ENCODE measurements at places on chromosomes 12 and 14. TPM values are rescaled to one million over a fixed set of nuclear protein-coding genes. Genes with fewer than 3 reads are reported as not detected.
A peak's percentile ranks its signal among the peaks of the same experiment; 100 is the strongest.

Gene KCNA5
- 0.44 TPM for total RNA-seq

GRCh38 chr12:1738446-1738845, 47.6 kb downstream of the ADIPOR2 start:
- H3K4me3 ChIP-seq = no peak overlapping the region
- H3K27ac ChIP-seq = no peak overlapping the region
- no peaks in the 10 kb centered on the region for H3K4me1 ChIP-seq
- no peak for DNase-seq
- H3K36me3 ChIP-seq = no peaks in the 10 kb centered on the region

Gene CPM
- total RNA-seq = 63.4 TPM

DNA sequence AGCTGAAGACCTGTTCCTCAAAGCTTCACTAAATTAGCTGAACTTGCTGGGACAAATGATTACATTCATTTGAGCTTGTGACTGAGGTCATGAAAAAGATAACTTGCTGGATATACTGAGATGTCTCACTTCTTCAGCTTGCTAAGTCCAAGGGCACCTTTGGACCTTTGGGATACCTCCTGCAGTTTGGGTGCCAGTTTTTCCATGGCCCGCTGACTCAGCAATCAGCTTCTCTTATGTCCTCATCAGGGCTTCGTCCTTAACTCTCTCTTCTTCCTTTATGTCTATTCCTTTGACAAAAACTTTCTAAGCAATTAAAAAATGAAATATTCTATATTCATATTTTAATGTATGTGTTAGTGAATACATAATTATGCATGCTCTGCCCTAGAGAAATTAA, 45.6 kb downstream of the OVCH1 start:
- H3K4me1 ChIP-seq = no peaks in the 10 kb centered on the region
- no peak overlapping the region for H3K4me3 ChIP-seq
- H3K27ac ChIP-seq = no peak overlapping the region

Gene HRK
- total RNA-seq = 0.15 TPM

DNA sequence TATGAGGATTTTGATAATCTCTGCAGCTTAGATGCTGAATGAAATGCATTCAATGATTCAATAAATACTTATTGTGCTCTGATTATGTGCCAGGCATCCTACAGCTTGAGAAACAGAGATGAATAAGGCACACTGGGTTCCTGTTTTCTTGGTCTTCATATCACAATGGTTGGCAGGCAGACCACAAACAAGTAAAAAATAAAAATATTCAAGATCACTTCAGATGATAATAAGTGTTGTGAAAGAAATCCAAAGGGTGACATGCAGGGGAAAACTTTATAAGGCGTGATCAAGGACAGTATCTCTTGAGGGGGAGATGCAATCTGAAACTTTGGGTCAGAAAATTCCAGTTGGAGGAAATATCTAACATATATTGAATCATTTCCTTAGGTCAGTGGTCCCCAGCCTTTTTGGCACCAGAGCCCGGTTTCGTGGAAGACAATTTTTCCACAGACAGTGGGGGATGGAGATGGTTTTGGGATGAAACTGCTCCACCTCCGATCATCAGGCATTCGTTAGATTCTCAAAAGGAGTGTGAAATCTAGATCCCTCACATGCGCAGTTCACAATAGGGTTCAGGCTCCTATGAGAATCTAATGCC, 73.7 kb upstream of the RAP1B start:
- H3K27ac ChIP-seq = no peak overlapping the region
- no peak overlapping the region for H3K4me3 ChIP-seq
- H3K4me1 ChIP-seq = no peaks in the 10 kb centered on the region
- no peaks in the 10 kb centered on the region for H3K27me3 ChIP-seq

GRCh38 chr12:123041811-123042655, 61.6 kb downstream of the ARL6IP4 start:
- no peaks in the 10 kb centered on the region for H3K36me3 ChIP-seq
- no peaks in the 10 kb centered on the region for H3K4me1 ChIP-seq
- no peaks in the 10 kb centered on the region for H3K27me3 ChIP-seq
- no peak for DNase-seq
- no peak overlapping the region for H3K27ac ChIP-seq
- no peak overlapping the region for H3K4me3 ChIP-seq

DNA sequence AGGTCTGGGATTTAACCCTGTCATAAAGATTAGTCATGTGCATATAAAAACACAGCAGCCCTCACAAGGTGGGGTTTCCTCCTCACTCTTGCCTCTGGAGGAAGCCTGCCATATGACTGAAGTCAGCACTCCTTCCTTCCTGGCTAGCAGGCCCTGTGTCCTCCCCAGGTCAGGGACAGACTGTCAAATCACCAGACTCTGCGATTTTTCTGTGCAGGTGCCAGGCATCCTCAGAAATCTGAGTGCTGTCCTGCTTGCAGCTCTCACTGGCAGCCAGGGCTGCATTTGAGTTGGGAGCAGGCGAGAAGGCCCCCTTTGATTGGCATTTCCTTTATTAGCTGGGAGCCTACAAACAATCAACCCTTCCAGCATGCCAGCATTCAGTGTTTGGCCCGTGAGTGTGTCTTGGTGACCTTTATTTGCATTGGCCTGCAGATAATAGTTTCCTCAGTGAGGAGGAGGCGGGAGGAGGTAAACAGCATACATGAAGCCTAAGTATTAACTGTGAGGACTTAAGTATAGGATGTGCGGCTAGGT, 183.8 kb upstream of the ARHGAP5 start:
- H3K27me3 ChIP-seq = no peaks in the 10 kb centered on the region
- DNase-seq = no peak
- H3K4me3 ChIP-seq = no peak overlapping the region
- no peaks in the 10 kb centered on the region for H3K36me3 ChIP-seq
- no peaks in the 10 kb centered on the region for H3K4me1 ChIP-seq

- peak overlapping the region; percentile 6 for H3K27ac ChIP-seq
- no peak for DNase-seq
- peaks cover under 1% of the 10 kb centered on the region for H3K4me1 ChIP-seq
- H3K27me3 ChIP-seq = no peaks in the 10 kb centered on the region
- H3K36me3 ChIP-seq = no peaks in the 10 kb centered on the region
- no peak overlapping the region for H3K4me3 ChIP-seq
Measured at GRCh38 chr12:62730649-62731048, 204.3 kb downstream of the PPM1H start.

DNA sequence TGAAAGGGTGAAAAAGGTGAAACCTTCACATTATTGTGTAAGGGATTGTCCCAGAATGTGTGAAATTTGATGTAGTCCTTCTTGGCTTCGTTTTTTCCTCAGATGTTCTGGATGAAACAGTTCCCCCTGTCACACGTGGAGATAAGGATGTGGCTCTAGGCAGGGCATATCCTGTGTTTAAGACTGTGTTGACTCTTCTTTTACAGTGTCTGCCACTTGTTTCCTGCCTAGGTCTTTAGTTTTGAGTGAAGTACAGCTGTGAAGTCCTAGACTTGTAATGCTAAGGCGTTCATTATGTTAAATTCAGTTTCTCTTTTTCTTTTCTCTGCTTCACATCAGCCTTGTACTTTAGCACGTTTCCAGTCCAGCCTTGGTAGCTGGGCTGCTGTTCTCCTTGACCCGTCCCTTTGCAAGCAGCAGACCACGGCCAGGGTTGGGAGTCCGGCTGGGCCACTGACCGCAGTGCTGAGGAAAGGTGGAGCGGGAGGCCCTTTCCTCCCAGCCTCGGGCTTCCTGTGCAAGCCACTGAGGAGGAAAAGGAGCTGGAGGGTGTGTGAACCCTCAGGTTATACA, 59.1 kb downstream of the RASSF3 start:
- peak overlapping the region; percentile 13 for H3K27ac ChIP-seq
- no peaks in the 10 kb centered on the region for H3K36me3 ChIP-seq
- no peaks in the 10 kb centered on the region for H3K4me1 ChIP-seq
- no peaks in the 10 kb centered on the region for H3K27me3 ChIP-seq
- DNase-seq = no peak

GRCh38 chr14:36087411-36087810, 89.1 kb downstream of the PTCSC3 start:
- H3K27me3 ChIP-seq = no peaks in the 10 kb centered on the region
- H3K36me3 ChIP-seq = no peaks in the 10 kb centered on the region
- H3K4me3 ChIP-seq = no peak overlapping the region

DNA sequence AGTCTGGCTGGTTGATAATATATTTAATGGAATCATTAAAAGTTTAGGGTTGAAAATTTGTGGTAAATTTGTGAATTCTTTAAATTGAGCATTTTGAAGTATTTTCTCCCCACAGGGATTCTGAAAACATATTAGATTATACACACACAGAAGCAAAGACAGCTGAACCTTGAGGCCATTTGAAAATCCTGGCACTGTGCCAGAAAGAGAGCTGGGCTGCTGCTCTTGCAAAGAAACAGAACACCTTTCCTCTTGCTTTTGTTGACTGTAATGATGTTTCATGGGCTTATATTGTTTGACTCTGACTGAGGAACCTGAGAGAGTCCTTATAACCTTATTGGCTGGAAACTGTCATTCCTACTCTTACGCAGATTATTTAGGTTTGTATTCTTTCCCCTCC, 4.8 kb downstream of the RNF34 start:
- H3K27me3 ChIP-seq = no peaks in the 10 kb centered on the region
- no peaks in the 10 kb centered on the region for H3K36me3 ChIP-seq
- H3K27ac ChIP-seq = no peak overlapping the region
- no peaks in the 10 kb centered on the region for H3K4me1 ChIP-seq

GRCh38 chr12:115060477-115061168, 376.6 kb upstream of the TBX3 start:
- DNase-seq = no peak
- H3K27me3 ChIP-seq = no peaks in the 10 kb centered on the region
- no peak overlapping the region for H3K4me3 ChIP-seq
- no peak overlapping the region for H3K27ac ChIP-seq
- no peaks in the 10 kb centered on the region for H3K36me3 ChIP-seq

GRCh38 chr12:122067966-122068365, 10.6 kb upstream of the MLXIP start:
- H3K36me3 ChIP-seq = no peaks in the 10 kb centered on the region
- H3K27me3 ChIP-seq = no peaks in the 10 kb centered on the region
- no peak overlapping the region for H3K4me3 ChIP-seq
- peaks cover 21% of the 10 kb centered on the region for H3K4me1 ChIP-seq
- no peak for DNase-seq

DNA sequence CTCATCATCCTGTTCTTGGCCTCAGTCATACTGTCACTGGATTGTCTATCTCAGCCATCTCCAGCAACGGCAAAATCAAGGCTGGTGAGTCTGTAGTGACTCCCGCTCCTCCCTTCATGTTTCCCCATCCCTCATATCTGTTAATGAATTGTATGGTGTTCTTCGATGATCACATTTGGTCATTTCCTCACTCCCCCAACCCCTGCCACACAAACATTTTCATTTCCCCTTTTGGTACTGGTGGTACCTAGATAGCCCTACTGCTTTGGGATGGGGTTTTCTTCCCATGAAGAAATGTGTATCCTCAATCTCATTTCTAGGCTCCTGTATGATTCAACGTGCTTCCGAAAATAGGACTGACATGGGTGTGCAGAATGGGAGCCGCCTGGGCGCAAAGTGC, 2.7 kb upstream of the KLHL33 start:
- H3K4me3 ChIP-seq = no peak overlapping the region
- no peak overlapping the region for H3K27ac ChIP-seq
- no peaks in the 10 kb centered on the region for H3K4me1 ChIP-seq
- no peak for DNase-seq

Gene MGP
- total RNA-seq = 1,381 TPM
